ENCODE measurements at places on chromosomes 4 and X.

GRCh38 chr4:152673489-152673888 lies 6.3 kb downstream of the TMEM154 start:
- DNase-seq = no peak

DNA sequence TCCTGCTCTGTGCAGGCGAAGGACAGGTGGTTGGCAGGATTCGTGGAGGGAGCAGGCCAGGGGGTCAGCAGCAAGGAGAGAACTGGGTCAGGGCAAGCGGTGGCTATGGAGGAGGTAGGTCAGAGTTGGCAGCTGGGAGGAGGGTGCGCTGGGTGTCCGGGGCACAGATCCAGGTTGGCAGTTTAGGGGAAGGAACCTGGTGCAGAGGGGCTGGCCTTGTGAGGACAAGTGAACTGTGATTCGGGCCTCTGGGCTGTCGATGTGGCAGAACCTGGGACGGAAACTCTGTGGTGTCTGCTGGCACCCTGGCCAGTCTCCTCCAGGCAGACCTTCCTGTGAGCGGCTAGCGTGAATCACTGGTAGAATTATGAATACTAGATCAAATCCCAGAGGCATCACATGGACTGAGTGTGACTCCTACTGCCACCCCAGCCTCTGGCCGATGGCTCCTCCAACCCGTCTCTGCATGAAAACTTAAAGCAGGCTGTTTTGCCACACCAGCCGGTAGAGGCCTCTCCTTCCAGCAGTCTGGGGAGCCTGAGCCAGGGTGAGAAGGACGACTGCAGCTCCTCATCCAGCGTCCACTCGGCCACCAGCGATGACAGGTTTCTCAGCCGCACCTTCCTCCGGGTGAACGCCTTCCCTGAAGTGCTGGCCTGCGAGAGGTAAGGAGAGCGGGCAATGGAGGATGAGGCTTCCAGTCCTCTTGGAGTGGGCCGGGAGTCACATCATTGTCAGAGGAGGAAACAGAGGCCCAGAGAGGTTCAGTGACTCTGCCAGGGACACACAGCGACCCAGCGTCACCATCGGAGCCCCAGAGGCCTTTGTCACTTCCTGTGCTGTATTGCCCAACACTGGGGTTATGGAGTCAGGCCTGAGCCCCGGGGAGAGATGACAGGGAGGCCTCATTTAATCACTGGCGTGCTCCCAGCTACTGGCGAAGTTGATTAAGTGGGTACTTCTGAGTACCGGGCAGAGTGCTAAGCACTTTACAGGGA lies 20.3 kb downstream of the EVC start:
- DNase-seq = no peak

DNA sequence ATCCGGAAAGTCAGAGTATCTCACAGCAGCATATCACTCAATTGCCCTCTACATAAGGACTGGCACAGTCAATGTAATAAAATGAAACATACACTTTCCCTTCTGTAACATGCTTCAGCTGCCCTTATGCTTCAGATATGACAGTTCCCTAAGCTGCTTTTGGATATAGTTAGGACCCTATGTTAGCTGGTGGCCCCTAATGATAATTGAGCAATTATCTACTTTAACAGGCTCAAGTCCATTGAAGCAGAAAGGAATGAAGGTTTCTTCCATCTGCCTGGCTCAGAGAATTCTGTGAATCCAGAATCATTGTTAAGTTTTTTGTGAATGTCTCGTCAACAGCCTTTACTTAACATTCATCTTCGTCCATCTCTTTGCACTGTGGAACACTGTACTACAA lies 951.2 kb upstream of the DIAPH2 start:
- DNase-seq = no peak

DNA sequence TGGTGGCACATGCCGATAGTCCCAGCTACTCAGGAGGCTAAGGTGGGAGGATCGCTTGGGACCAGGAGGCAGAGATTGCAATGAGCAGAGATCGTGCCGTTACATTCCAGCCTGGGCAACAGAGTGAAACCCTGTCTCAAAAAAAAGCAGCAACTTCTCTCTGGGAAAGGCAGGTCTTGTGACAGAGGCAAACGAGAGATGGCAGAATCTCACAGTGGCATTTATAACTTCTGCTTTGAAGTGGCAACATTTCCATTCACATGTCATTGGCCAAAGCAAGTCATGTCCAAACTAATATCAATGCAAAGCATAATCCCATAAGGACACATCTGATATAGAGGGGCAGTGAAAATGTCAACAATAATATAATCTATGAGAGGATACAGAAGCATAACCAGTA lies 79.8 kb downstream of the PPEF2 start:
- DNase-seq = no peak

GRCh38 chr4:7824218-7824617 lies 115.4 kb downstream of the AFAP1 start:
- DNase-seq = no peak

- no peak for DNase-seq
These were observed 652.9 kb downstream of the ADGRL3 start for GRCh38 chr4:61853041-61853440.

- DNase-seq = no peak
These were observed 39.9 kb upstream of the AFAP1 start for GRCh38 chr4:7979652-7979968.

DNA sequence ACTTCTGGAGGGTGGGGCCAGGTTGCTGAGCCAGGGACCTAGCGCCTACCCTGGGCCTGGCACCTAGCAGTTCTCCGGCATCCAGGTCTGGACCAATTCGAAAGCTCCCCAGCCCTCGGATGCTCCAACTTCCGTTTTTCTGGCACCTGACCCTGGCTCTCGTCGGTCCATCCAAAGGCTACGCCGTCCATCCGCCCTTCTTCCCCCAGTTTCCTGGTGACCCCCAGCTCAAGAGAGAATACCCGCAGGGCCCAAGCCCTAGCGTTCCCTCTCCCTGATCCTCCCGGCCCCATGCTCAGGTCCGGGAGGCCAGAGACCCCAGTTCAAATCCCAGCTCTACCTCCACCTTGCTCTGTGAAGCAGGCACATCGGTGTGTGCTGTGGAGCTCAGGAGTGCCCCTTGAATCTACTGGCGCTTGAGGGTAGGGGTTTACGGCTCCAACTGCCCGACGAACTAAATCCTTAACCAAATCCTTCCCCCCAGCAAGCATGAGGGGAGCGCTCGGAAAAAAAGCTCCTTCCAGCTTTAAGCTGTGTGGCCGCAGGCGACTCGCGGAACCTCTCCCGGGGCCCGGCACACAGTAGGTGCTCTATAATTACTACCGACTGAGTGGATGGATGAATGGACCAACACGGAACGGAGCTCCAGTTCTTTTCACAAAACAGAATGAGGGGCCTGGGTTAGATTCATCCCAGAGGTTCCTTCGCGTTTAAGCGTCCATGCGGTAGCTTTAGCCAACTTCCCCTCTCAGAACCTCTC lies 1.1 kb downstream of the CRMP1 start:
- DNase-seq = no peak

GRCh38 chr4:70630162-70630561 lies 1.6 kb downstream of the ENAM start:
- no peak for DNase-seq

GRCh38 chrX:10620121-10620699 lies at the start of gene MID1:
MID1 (minus strand) TSS chrX:10620585; CDS start chrX:10567547, 53,038 bp downstream.
- no peak for DNase-seq

GRCh38 chr4:90126805-90127204 lies 389 bp upstream of the CCSER1 start:
- DNase-seq = no peak

- DNase-seq = no peak
These were observed 287.6 kb downstream of the PAPSS1 start for GRCh38 chr4:107432451-107432850.

DNA sequence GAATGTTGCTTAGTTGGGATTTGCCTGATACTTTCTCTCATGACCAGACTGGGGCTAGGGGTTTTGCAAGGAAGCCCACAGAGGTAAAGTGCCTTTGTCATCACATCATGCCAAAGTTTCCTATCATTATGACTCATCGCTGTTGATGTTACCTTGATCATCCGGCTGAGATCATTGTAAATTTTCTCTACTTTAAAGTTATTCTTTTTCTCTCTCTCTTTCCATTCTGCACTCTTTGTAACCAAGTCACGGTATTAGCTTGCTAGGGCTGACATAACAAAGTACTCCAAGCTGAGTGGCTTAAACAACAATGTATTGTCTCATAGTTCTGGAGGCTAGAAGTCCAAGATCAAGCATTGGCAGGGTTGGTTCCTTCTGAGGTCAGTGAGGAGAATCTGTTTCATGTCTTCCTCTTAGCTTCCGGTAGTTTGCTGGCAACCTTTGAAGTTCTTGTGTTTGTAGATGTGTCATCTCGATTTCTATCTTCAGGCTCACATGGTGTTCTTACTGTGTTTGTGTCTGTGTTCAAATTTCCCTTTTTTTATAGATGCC lies 113.0 kb downstream of the DTHD1 start:
- DNase-seq = peak; percentile 46

GRCh38 chrX:68183612-68184214 lies 249.6 kb downstream of the OPHN1 start:
- DNase-seq = no peak

GRCh38 chr4:39947417-39947816 lies 30.3 kb downstream of the PDS5A start:
- no peak for DNase-seq

DNA sequence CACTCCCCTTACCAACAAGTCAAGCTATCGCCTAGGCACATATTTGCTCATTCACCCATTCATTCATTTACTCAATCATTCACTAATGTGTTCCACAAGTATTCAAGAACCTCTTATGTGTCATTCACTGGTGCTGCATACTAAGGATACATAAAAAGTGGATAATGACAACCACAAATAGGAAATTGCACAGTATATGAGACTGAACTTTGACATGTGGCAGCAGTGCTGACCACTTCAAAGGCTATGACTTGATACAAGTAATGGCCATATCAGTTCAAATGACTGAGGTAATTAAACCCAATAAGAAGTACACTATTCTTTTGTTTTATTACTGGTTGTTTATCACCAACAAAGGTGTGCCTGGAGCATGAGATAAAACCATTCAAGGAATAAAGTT lies 282.5 kb downstream of the KLHL13 start:
- no peak for DNase-seq

- DNase-seq = no peak
These were observed 20.9 kb downstream of the GPAT3 start for GRCh38 chr4:83556816-83557215.

DNA sequence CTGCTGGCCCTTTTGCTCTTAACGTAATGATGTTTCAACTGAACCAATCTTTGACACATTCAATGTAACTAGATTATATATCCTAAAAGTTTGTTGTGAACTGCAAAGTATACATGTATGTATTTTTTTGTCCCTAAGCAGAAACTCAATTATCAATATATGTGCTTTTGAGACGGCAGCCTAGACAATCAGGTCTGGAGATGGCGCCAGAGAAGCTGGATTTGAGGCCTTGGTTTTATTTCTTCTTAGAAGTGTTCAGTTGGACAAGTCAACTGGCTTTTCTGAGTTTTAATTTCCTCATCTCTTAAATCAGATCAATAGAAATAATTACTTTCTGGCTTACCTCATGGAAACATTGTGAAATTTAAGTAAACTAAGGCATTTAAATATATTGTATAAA lies 62.5 kb downstream of the DCAF8L1 start:
- no peak for DNase-seq

DNA sequence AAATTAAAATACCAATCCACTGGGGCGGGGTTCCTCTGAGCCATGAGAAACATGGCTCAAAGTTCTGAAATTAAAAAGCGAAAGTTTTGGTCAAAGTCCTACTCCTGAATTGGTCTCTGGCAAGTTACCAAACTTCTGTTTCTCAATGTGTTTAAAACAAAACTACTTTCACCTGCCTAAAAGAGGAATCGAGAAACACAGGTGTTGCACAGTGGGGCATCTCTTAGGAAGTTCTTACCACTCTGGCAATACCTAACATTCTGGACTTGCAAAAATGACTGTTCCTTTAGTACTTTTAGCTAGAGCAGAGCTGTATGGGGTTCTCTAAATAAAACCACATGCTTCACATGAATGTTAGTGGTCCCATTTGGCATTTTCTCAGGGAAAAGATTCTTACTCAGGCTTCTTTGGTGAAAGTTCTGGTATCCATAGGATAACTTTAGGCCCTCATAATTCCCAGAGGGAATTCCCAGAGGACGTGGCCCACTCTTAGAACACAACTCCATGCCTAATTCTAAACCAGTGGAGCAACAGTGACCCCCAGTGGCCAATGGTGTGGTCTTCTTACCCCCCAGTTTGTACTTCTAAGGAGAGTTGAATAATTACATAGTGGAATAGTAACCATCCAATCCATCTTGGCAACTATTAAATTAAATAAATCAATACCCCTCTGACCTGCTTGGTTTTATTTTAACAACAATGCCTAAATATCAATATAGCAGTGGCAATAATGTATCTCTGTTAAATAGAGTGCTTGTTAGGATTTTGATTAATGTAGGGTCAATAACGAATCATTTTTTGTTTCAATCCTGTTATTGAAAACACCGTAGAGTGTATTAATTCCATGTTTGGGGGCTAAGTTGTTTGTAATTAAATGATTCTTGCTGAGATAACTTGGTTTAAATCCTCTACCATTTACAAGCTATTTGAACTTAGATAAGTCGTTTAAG lies 21.9 kb downstream of the BMP3 start:
- peak; percentile 44 for DNase-seq

GRCh38 chrX:7953446-7953845 lies 26.2 kb upstream of the PNPLA4 start:
- no peak for DNase-seq

GRCh38 chrX:39969819-39970504 lies 127.8 kb downstream of the BCOR start:
- DNase-seq = no peak

GRCh38 chrX:13790206-13791131 lies 26.4 kb downstream of the GPM6B start:
- DNase-seq = no peak

DNA sequence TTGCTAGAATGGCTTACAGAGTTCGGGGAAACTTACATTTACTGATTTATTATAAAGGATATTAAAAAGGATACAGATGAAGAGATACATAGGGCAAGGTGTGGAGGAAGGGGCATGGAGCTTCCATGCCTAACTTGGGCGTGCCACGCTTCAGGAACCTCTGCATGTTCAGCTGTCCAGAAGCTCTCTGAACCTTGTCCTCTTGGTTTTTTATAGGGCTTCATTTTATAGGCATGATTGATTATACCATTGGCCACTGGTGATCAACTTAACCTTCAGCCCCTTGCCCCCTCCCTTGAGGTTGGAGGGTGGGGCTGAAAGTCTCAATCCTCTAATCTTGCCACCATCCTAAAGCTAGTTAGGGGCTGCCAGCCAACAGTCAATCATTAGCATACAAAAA lies 10.7 kb downstream of the SMAD1 start:
- no peak for DNase-seq

DNA sequence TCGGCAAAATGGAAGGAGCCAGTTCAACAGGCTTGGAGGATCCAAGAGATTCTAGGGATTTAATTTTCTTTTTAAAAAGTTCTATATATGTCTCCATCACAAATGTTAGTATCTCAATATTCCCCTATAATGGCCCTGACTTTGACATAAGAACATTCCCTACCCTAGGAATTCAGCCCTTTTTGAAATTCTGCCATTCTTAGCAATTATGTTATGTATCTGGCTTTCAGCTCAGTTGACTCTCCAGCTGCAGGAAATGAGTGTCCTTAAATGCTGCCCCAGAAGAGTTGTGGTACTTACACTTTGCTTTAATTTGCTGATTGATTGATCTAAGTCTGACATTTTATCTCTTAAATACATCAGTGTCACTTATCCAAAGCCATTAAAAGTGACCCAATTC lies 1454.3 kb downstream of the FSTL5 start:
- DNase-seq = no peak
